ENCODE measurements at places on chromosomes 7 and 10.

DNA sequence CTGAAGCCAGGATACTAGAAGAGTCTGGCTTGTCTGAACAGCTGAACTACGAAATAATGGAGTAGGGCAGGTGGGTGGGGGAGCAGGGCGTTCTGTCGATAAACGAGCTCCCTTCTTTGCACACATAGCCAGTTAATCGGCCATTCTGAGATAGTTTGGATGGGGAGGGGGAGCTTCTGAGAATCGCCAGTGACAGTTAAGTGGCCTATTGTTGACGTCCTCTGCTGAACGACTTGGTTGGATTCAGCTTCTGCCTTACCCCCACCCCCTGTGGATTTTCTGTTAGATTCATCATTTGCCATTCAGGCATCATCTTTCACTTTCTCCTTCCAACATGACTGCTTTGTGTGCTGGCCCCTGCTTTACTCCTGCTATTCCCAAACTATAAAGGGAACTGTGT, 520 bp downstream of the CPA5 start:
- no peak for DNase-seq

DNA sequence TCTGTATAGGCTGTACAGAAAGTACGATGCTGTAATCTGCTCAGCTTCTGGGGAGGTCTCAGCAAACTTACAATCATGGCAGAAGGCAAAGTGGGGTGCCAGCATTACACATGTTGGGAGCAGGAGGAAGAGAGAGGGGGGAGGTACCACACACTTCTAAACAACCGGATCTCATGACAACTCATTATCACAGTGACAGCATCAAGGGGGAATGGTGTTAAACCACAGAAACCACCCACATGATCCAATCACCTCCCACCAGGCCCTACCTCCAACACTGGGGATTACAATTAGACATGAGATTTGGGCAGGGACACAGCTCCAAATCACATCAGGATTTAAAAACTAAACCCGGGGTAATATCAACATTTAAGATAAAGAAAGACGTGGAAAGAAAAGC, 468.8 kb upstream of the AUTS2 start:
- no peak for DNase-seq

DNA sequence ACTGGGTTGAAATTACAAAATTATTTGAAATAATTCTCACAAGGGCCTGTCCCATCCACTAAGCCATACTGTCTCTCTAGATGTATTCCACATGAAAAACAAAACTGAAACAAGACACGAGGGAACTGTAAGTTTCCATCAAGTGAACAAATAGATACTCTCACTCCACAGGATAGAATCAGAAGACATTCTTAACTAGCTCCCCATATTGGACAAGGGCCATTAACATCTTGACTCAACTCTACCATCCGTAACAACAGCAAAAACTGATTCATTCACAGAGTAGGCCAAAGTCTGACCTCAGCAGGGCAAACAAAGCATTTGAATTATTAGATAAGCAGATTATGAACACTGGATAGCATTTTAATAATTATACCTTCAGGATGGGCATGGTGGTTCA, 29.1 kb downstream of the UBE2H start:
- DNase-seq = no peak

GRCh38 chr7:47483604-47484273, 98.2 kb downstream of the TNS3 start:
- DNase-seq = no peak

DNA sequence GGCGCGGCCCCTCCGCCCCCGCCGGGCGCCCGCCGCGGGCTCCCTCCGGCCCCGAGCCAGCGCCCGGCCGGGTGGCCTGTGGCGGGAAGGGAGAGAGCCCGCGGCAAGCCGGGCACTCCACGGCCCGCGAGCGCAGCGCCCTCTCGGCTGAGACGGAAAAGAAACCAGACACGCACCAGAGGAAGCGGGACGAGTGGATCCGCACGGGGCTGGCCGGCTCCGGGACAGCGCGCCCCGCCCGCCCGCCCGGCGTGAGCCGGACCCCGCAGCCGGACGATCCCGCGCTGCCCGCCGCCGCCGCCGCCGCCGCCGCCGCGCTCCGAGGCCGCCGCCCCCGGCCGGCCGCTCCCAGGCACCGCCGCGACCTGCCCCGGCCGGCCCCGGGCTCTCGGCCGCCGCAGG, 300 bp downstream of the ARHGAP21 start:
- DNase-seq = no peak

- peak; percentile 46 for DNase-seq
These were observed 498 bp upstream of the ST7 start for GRCh38 chr7:116952635-116953371.

DNA sequence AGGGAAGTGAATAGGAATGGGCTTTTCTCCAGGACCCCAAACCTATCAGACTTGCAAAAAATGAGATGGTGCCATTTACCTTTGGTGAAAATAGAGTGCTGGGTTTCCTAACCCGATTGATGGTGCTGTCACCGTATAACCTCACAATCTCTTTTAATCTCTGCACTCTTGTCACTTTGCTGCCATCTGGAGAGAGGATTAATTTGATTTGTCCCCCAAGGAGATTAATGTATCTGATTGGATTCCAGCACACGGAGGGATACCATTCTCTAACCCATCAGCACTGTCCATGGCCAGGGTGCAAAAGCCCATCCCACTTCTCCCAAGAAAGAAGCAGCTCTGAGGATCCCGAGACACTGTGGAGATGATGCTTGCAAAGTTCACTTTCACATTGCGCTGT, 86.3 kb upstream of the NFE2L3 start:
- DNase-seq = no peak

All from nucleus accumbens (tissue), 56 donors.